ENCODE measurements at places on chromosomes 5 and 9. TPM values are rescaled to one million over a fixed set of nuclear protein-coding genes. Genes with fewer than 3 reads are reported as not detected.

DRD1 gene
- not detected for total RNA-seq

STX17 gene
- 22.9 TPM for total RNA-seq

ARL14EPL gene
- total RNA-seq, result 0.66 TPM

DNA sequence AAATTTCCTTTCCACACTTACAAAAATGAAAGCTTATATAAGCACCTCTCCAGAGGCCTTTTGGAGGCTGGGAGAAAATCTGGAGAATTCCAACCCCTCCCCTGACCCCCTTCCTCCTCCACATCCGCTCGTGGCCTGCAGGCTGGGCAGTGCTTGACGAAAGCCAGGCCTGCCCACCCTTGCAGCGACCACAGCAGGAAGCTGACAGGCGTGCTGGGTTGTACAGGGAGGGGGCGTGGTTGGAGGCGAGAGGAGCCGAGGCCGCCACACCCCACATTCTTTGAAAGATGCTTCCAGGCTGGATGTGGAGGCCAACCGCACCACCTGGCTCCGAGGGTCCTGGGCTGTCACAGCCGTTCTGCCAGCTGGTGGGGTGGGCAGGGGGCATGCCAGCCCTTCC is 47.8 kb upstream of the IER5L start:
- DNase-seq, result peak; percentile 64

BRINP1 gene
- total RNA-seq, result not detected

- peak; percentile 51 for DNase-seq
These were observed 681 bp downstream of the FNIP1 start for GRCh38 chr5:131795879-131796792.

ORM1 gene
- total RNA-seq, result not detected

- DNase-seq, result peak; percentile 61
These were observed 83.5 kb downstream of the PDE4D start for GRCh38 chr5:59810041-59810440.

DNA sequence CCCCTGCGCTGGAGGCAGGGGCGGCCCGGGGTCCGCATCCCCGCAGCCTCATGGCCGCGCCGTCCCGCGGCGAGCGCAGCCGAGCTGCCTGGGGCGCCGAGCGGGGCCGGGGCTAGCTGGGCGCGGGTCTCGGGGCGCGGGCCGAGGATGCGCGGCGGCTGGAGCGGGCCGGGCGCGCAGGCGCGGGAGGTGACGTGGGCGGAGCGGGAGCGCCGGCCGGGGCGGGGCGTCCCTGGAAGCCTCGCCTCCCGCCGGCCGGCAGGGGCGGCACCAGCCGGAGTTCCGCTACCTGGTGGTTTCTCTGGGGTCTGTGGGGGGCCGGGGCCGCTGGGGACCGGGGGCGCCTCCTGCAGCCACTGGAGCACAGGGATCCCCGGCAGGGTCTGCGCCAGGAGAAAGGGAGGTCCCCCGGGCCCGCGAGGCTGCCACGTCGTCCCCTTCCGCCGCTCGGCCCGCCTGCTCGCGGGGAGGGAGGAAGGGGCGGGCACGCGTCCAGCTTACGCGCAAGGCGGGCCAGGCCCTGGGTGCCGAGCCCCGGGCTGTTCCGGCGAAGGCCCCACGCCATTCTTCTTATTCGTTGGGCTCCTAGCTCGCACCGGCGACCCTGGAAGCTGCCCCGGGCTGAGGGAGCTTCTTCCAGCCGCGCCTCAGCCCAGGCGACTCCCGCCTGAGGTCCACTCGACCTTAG is at the start of gene LPCAT1:
TSS of gene LPCAT1 (minus strand) at position 168 of the 688 bp plus-strand sequence. CDS start at position 52, 116 bp downstream.
- peak; percentile 84 for DNase-seq

- peak; percentile 28 for DNase-seq
These were observed 250.0 kb downstream of the NR3C1 start for GRCh38 chr5:143153332-143154119.

GRCh38 chr5:82341325-82341724 is 63.2 kb upstream of the RPS23 start:
- no peak for DNase-seq

GRCh38 chr9:82263619-82264018 is 275.0 kb downstream of the SPATA31D1 start:
- no peak for DNase-seq

MYOZ3 gene
- not detected for total RNA-seq

GRCh38 chr9:124487260-124488182 is 19.7 kb downstream of the NR5A1 start:
- DNase-seq, result no peak

DNA sequence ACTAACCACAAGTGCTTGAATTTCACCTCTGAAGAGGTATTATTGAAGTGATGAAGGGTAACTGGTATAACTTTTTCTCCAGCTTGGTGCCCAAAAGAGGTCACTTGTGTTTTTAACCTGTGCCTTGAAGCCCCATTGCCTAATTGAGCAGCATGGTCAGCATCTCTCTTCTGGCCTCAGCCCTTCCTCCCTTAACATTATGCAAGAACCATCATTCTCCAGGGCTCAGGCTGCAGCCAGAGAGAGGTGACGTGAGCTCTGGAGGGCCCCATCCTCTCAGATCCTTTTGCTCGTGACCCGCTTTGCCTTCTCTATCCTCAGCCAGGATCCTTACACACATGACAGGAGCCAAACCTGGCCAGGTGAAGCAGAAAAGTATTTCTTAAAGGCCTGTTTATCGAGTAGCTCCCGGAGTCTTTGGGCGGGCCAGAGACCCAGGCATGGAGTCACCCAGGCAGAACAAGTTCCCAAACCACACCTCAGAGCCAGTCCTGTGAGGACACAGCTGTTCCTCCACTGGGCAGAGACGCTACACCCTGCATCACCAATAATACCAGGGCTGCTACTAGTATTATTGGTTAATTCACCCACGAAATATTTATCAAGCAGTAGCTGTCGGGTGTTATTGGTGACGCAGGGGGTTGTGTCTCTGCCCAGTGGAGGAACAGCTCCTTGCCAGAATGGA is 29.6 kb upstream of the BOD1 start:
- no peak for DNase-seq

DNA sequence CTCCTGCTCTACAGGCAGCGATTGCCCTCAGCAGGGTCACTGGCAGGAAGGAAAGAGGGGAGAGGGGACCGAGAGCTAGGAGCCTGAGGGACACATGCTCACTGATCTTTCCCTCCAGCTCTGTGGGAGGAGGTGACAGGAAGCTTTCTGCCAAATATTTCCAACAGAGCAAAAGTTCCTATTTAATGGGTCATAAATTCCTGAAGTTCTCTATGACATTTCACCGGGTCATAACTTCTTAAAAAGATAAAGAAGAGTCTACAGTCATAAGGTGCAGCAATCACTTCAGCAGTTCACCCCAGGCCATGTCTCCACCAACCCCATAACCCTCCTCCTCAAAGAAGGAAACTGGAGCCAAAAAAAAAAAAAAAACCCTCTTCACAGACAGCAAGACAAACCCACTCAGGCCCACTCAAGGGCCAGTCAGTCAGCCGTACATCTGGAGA is 481.1 kb downstream of the NR2F1-AS1 start:
- DNase-seq, result no peak

DNA sequence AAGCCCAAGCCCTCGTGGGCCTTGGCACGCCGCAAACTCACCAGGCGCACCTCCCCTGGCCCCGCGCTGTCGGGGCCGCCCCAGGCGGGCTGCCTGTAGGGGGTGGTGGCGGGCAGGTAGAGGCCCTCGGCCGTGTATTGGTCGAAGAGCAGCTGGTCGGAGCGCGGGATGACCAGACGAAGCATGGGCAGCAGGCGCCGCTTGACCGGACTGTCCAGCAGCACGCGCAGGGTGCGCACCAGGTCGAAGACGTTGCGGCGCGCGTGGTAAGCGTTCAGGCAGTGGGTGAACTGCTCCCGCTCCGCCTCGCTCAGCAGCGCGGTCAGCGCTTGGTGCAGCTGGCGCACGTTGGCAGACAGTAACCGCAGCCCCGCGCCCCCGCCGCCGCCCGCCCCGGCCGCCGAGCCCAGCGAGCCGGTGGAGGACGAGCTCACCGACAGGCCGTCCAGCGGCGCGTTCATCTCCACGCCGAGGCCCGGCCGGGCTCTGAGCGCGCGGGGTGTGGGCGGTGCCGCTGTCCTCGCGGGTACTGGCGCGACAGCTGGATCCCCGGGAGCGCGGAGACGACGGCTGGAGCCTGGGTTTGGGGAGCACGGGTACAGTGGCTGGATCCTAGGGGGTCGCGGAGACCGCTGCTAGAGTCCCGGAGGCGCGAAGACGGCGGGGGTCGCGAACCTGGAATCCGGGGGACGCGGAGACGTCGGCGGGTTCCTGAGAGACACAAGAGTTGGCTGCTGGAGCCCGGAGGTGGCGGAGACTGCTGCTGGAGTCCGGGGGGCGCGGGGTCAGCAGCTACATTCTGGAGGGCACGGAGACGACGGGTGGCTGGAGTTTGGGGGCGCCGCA is 709 bp downstream of the WHRN start:
- peak; percentile 30 for DNase-seq

DNA sequence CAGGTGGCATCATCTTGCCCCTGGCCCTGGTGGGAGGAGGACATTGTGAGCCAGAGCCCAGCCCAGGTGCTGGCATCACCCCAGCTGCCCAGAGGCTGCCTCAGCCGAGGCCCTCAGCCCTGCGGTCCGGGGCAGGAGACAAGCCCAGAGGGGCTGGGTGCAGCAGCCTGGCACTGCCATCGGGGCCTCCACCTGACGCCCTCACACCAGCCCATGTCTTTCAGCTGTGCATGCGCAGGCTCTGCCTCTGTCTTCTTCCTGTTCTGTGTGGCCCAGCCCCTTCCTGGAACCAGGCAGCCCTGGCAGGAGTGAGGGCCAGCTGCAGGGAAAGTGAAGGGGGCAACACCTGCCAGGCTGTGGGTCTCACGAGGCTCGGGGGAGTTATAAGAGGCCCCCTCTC is 4.8 kb upstream of the CEL start:
- DNase-seq, result no peak

- DNase-seq, result no peak
These were observed 184.8 kb upstream of the CD180 start for GRCh38 chr5:67381236-67381880.

PCDHB16 gene
- 0.66 TPM for total RNA-seq

- DNase-seq, result peak; percentile 43
These were observed 38.2 kb upstream of the GRAMD2B start for GRCh38 chr5:126384985-126385384.

PCDHA9 gene
- total RNA-seq, result 0.59 TPM

- DNase-seq, result peak; percentile 85
These were observed at the start of gene NSD1 for GRCh38 chr5:177133096-177133852. Gene NSD1, plus strand, starts transcription at chr5:177133773. Its CDS starts 1,331 bp downstream, at chr5:177135104.

DNA sequence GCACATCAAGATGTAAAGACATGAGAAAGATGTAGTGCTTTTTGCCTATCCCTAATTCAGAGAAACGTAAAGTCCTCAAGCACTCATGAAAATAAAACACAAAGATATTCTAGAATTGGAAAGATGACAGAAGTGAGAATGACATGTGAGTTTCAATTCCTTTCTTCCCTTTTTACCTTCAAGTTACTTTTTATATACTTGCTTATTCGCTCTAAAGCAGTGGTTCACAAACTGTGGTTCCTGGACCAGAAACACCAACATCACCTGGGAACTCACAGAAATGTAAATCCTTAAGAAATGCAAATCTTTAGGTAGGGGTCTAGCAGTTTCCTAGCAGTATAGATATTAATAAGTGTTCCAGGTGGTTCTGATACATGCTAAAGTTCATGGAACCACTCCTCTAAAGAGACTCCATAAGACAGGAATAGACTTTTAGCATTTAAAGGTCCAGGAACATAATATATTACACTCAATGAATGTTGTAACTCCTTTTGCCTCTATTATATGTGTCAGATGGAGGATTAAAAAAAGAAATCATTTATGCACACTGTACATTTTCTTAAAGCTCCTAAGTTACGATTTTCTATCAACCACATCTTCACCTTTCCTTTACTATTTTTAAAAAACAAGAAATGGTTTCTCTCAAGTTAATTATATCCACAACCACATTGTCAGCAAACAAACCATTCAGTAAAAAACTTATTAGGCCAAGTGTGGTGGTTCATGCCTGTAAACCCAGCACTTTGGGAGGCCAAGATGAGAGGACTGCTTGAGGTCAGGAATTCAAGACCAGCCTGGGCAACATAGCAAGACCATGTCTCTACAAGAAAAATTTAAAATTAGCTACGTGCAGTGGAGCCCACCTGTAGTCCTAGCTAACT is 39.9 kb downstream of the ERP44 start:
- no peak for DNase-seq

GRCh38 chr9:14346231-14346791 is 32.4 kb upstream of the NFIB start:
- no peak for DNase-seq

QRFP gene
- total RNA-seq, result not detected

MLANA gene
- not detected for total RNA-seq

DNA sequence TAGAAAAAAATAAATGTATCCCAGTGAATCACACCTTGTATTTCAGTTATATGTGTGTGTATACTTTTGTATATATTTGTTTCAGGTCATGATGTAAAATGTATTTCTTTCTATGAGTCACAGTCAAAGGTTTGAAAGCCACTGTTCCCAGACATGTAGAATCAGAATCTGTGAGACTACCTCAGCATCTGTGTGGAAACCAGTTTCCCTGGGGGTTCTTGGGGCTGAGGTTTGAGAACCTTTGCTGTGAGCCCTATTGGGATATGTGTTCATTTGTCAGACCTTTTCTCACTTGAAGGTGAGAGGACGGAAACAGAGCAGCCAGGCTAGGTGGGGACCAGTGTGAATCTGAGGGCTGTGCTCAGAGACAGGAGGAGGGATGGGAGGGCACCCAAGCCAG is 78.7 kb upstream of the SAP30L start:
- DNase-seq, result no peak

DNA sequence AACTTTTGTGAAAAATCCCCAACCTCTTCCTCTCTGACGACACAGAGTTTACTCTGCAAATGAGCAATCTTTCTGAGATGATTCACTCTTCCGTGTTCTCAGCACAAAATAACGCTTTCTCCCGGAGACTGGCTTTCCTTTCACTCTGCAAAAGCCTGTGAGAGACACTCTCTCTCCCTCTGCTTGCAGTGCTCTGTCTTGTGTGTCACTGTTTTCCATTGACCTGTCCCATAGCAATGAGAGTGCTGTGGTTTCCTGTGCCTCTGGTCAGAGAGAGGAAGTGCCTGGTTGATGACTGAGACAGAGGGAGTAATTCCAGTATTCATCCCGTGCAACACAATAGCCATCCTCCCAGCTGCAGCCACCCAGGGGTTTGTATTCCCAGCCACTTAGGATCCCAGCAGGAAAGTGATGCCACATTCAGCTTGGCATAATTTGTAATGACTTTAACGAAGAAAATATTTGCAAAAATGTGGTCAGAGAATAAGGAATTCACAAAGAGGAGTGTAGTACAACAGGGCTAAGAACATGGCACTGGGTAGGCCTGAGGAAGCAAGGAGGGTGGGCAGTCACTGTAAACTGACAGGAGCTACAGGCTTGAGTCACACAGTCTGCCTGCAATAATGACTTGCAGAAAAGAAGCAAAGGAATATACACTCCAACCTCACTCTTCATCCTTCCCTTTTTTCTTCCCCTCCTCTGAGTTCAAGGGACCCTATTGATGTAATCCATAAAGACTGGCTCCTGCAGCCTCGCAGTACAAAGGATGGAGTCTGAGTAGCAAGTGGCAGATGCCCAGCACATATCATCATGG is 463.5 kb upstream of the RGMB start:
- peak; percentile 66 for DNase-seq

AFAP1L1 gene
- 7.8 TPM for total RNA-seq

- no peak for DNase-seq
These were observed 48.5 kb downstream of the MACROH2A1 start for GRCh38 chr5:135350536-135350935.

LHX6 gene
- total RNA-seq, result not detected

RLN2 gene
- 2.4 TPM for total RNA-seq

GRCh38 chr5:93578813-93579691 is 2.0 kb downstream of the NR2F1-AS1 start:
- peak; percentile 28 for DNase-seq

GRCh38 chr5:128535251-128535650 is 2.8 kb downstream of the FBN2 start:
- DNase-seq, result no peak

DNAJB5 gene
- 3.1 TPM for total RNA-seq

EQTN gene
- not detected for total RNA-seq

GRCh38 chr5:178389026-178389729 is 156.6 kb upstream of the PHYKPL start:
- no peak for DNase-seq

Data from Calu3 (cell line).